HFFc6 (cell line): ENCODE measurements at places on chromosomes 13 and 19. TPM values are rescaled to one million over a fixed set of nuclear protein-coding genes. Genes with fewer than 3 reads are reported as not detected.

DNA sequence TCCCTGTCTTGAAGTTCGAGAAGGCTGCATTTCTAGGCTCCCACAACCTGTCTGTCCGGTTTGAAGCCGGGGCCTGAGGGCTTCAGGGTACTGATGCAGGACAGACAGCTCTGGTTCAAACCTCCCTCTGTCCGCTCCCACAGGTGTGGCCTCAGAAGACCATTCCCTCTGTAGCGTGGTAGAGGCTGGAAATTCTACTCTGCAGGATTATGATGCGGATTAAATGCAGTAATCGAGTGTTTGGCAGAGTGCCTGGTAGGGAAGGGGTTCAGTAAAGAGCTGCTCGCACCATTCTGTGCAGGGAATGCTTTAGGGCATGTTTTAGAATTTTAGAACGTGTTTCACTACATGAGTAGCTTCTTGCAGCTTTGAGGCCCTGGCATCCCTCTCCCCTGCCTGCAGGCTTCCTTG, 30.5 kb downstream of the PPP1R37 start:
- no peak overlapping the region for H3K27ac ChIP-seq
- DNase-seq, result no peak
- no peaks in the 10 kb centered on the region for H3K36me3 ChIP-seq
- H3K27me3 ChIP-seq, result peaks cover 2% of the 10 kb centered on the region
- H3K4me3 ChIP-seq, result no peak overlapping the region
- H3K4me1 ChIP-seq, result peaks cover 10% of the 10 kb centered on the region; the same call in 1 of the 2 replicates

DNA sequence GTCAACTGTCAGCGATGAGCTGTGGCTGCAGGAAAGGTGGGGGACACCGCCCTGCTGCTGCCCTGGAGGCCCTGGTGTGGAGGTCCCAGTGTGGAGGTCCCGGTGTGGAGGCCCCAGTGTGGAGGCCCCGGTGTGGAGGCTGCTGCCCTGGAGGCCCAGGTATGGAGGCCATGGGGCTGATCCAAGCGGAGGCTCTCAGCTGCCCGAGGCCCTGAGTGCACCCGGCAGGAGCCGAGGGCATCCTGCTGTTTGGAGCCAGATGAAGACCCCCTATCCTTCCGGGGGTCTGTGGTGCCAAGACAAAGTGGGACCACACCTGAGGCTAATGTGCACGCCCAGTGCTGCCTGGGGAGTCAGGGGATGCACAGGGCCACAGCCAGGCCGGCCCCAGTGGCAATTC, 210.4 kb upstream of the SOX1 start:
- no peaks in the 10 kb centered on the region for H3K4me1 ChIP-seq
- no peak overlapping the region for H3K4me3 ChIP-seq
- no peaks in the 10 kb centered on the region; the same call in 1 of the 2 replicates for H3K27me3 ChIP-seq
- DNase-seq, result no peak
- H3K27ac ChIP-seq, result no peak overlapping the region

DNA sequence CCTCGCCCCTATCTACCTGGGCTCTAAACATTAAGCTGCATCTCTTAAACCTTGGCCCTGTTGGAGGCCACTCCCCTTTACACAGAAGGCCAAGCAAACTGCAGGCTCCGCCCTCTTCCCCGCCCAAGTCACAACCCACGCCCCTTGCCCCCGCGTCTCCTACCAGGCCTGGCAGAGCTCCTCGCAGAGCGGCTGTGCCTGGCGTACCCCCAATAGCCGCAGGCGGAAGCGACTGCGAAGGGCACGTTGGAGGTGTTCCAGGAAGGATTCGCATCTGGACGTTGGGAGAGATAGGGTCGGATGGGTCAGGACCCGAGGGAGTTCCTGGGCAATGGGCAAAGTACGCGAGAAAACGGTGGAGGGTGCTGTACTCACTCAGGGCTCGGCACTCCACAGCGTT, 5.9 kb downstream of the RTBDN start:
- no peaks in the 10 kb centered on the region for H3K36me3 ChIP-seq
- peaks cover 12% of the 10 kb centered on the region for H3K27me3 ChIP-seq
- DNase-seq, result no peak
- H3K4me3 ChIP-seq, result no peak overlapping the region

- peak overlapping the region; percentile 84 for H3K27ac ChIP-seq
- peak overlapping the region; percentile 90 for H3K4me3 ChIP-seq
- H3K36me3 ChIP-seq, result no peaks in the 10 kb centered on the region
Observed at GRCh38 chr19:34134190-34135053, 37.9 kb upstream of the LSM14A start.

Gene TTYH1
- 0.45 TPM in 1 of 3 replicates, not detected in the others for total RNA-seq

Gene GDF15
- total RNA-seq, result 22.1 to 40.7 TPM (median 25.5 TPM) in 3 replicates

DNA sequence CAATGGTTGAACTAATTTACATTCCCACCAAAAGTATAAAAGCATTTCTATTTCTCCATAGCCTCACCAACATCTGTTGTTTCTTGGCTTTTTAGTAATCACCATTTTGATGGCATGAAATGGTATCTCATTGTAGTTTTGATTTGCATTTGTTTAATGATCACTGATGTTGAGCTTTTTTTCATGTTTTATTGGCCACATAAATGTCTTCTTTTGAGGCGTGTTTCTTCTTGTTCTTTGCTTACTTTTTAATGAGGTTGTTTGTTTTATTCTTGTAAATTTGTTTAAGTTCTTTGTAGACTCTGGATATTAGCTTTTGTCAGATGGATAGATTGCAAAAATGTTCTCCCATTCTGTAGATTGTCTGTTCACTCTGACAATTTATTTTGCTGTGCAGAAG, 28.2 kb downstream of the ZNF714 start:
- no peaks in the 10 kb centered on the region; the same call in 1 of the 2 replicates for H3K27me3 ChIP-seq
- H3K27ac ChIP-seq, result no peak overlapping the region
- H3K4me1 ChIP-seq, result peaks cover 15% of the 10 kb centered on the region; the same call in 1 of the 2 replicates
- H3K36me3 ChIP-seq, result peaks cover 64% of the 10 kb centered on the region
- no peak for DNase-seq

- H3K27ac ChIP-seq, result no peak overlapping the region
- no peak overlapping the region for H3K4me3 ChIP-seq
- DNase-seq, result no peak
- no peaks in the 10 kb centered on the region for H3K36me3 ChIP-seq
- H3K27me3 ChIP-seq, result peaks cover 28% of the 10 kb centered on the region
Observed at GRCh38 chr13:112055036-112055914, 11.7 kb upstream of the SOX1 start.

Gene ZNF225
- 5.0 to 6.0 TPM (median 5.1 TPM) in 3 replicates for total RNA-seq

Gene RYR1
- not detected in 3 replicates for total RNA-seq

- peaks cover 36% of the 10 kb centered on the region for H3K4me1 ChIP-seq
- no peak for DNase-seq
- H3K27ac ChIP-seq, result no peak overlapping the region
- no peak overlapping the region for H3K4me3 ChIP-seq
- no peaks in the 10 kb centered on the region for H3K36me3 ChIP-seq
Observed at GRCh38 chr13:31943591-31943990, 88.0 kb upstream of the FRY start.

- peak overlapping the region; percentile 69; the same call in 1 of the 2 replicates for H3K27ac ChIP-seq
- DNase-seq, result no peak
- H3K4me1 ChIP-seq, result peaks cover 22% of the 10 kb centered on the region
- peak overlapping the region; percentile 62 for H3K4me3 ChIP-seq
Observed at GRCh38 chr13:113400621-113401451, 36.9 kb upstream of the GRTP1 start.

- H3K4me1 ChIP-seq, result peaks cover 57% of the 10 kb centered on the region
- no peaks in the 10 kb centered on the region; the same call in 1 of the 2 replicates for H3K36me3 ChIP-seq
- H3K4me3 ChIP-seq, result peak overlapping the region; percentile 100
- no peak for DNase-seq
- peak overlapping the region; percentile 9 for H3K27ac ChIP-seq
Observed at GRCh38 chr13:106565127-106565775, 2.7 kb downstream of the ARGLU1 start.

Gene PSG1
- total RNA-seq, result 3.8 to 9.0 TPM (median 7.7 TPM) in 3 replicates

DNA sequence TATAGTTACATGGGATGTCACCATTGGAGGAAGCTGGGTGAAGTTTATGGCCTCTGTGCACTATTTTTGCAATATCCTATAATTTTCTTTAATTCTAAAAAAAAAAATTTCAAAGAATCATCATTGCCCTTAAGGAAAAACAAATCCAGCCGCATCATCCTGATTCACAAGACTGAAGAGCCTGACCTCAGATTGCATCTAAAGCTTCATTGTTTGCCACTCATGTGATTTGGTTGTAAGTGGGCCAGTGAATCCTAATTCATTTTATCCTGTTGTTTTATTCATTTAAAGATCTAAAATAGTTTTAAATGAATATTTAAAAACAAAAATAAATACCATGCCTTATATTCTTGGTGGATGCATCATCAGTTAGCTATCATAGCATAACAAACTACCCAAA, 504.5 kb downstream of the TBC1D4 start:
- no peaks in the 10 kb centered on the region for H3K4me1 ChIP-seq
- H3K4me3 ChIP-seq, result no peak overlapping the region
- peaks cover 8% of the 10 kb centered on the region for H3K27me3 ChIP-seq
- DNase-seq, result no peak

GRCh38 chr19:1560286-1560882, 7.7 kb downstream of the MEX3D start:
- no peaks in the 10 kb centered on the region for H3K4me1 ChIP-seq
- no peak for DNase-seq
- no peaks in the 10 kb centered on the region for H3K36me3 ChIP-seq
- H3K4me3 ChIP-seq, result no peak overlapping the region
- H3K27ac ChIP-seq, result no peak overlapping the region

GRCh38 chr19:1421958-1422305, 14.5 kb downstream of the DAZAP1 start:
- no peak overlapping the region for H3K27ac ChIP-seq
- peaks cover 22% of the 10 kb centered on the region for H3K36me3 ChIP-seq
- no peak overlapping the region for H3K4me3 ChIP-seq

- H3K4me3 ChIP-seq, result no peak overlapping the region
- DNase-seq, result no peak
- H3K27me3 ChIP-seq, result peaks cover 9% of the 10 kb centered on the region
- H3K36me3 ChIP-seq, result no peaks in the 10 kb centered on the region
- H3K27ac ChIP-seq, result no peak overlapping the region
Observed at GRCh38 chr19:737591-738093, 13.3 kb upstream of the MISP start.

Gene ZNF837
- total RNA-seq, result 0.64 to 1.5 TPM (median 0.92 TPM) in 3 replicates

DNA sequence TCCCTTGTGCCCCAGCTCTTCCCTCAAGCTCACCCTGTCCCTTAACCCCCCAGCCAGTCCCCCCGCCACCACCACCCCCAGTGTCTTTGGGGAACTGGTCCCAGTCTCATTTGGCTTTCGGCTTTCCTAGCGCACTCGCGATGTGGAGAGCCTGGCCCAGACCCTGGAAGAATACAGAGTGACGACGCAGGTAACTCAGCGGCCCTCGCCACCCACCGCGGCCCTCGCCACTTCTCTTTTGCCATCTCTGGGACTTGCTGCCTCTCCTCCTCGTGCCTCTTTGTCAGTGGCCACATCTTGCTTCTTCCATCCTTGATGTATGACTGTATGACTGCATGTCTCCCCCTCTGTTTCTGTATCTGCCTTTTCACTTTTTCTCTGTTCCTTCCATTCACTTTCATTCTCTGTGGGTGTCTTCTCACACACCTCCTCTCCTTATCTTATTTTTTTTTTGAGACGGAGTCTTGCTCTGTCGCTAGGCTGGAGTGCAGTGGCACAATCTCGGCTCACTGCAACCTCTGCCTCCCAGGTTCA, 15.7 kb downstream of the PTH2 start:
- peaks cover 39% of the 10 kb centered on the region for H3K27me3 ChIP-seq
- H3K4me1 ChIP-seq, result 0 out of 2 replicates have a peak, but pooled peaks cover 5% of the 10 kb centered on the region
- no peak for DNase-seq
